ENCODE measurements at places on chromosomes 11 and 22. TPM values are rescaled to one million over a fixed set of nuclear protein-coding genes. Genes with fewer than 3 reads are reported as not detected.

- no peak for DNase-seq
Measured at GRCh38 chr11:23404225-23405160, 544.2 kb upstream of the CCDC179 start.

DNA sequence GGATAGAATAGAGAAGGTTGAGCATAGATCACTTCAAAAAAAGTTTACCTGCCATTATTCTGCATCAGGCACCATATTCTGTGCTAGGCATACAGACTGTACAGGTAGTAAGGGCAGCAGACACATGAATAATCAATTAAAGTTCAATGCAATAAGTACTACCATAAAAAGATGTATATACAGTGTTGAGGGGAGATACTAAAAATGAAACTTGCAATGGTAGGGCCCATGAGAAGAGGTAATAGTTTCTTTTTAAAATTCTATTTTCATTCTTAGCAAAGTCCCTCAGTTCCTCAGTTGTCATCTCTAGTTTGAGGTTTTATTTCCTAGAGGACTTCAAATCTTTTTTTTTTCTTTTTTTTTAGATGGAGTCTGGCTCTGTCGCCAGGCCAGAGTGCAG is 819.9 kb downstream of the FAM181B start:
- no peak for DNase-seq

DNA sequence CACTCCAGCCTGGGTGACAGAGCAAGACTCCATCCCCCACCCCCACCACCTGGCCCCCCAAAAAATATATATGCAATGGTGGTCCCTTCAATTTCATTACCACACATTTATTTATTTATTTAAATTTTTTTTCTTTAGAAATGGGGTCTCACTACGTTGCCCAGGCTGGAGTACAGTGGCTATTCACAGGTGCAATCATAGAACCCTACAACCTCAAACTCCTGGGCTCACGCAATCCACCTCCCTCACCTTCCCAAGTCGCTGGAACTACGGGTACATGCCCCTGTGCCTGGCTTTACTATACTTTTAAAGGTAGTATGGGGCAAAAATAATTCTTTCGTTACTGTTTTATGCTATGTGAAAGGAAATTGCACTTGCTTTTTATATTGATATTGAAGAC is 50.9 kb upstream of the EP300 start:
- DNase-seq: no peak

GRCh38 chr22:41833369-41834004 is 582 bp downstream of the SREBF2 start:
- DNase-seq: no peak

GRCh38 chr11:113651023-113651422 is 55.1 kb downstream of the TMPRSS5 start:
- no peak for DNase-seq

- DNase-seq: no peak
Measured at GRCh38 chr11:45341372-45341771, 55.2 kb upstream of the SYT13 start.

- DNase-seq: peak; percentile 38
Measured at GRCh38 chr11:102564110-102564509, 33.6 kb upstream of the MMP7 start.

GRCh38 chr11:6323291-6323905 is 3.1 kb upstream of the CAVIN3 start:
- no peak for DNase-seq

DNA sequence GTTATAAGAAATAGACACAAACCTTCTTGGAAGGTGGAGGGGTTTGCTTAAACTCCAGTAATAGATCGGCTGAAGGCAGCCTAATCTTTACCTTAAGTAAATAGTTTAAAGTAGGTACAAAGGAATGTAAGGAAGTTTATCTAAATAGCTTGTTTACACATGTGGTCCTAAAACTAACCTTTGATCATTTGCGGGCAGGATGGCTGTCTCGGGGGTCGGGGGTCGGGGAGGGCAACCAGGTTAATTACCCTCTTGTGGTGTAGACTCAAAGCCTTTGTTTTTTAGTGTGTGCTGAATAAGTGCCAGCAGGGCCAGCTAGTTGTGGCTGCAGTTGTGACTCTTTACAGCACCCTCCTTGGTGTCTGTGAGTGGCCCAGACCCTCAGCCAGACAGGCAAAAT is 256.9 kb upstream of the SESN3 start:
- DNase-seq: no peak

- DNase-seq: no peak
Measured at GRCh38 chr22:48840112-48840949, 987.3 kb downstream of the BRD1 start.

- no peak for DNase-seq
Measured at GRCh38 chr11:126410649-126411048, 55.2 kb downstream of the ST3GAL4 start.

- DNase-seq: no peak
Measured at GRCh38 chr11:131734871-131735270, 364.5 kb downstream of the NTM start.

- no peak for DNase-seq
Measured at GRCh38 chr11:64176751-64177150, 9.2 kb upstream of the STIP1 start.

- DNase-seq: no peak
Measured at GRCh38 chr11:71338801-71339395, 86.5 kb upstream of the SHANK2 start.

DNA sequence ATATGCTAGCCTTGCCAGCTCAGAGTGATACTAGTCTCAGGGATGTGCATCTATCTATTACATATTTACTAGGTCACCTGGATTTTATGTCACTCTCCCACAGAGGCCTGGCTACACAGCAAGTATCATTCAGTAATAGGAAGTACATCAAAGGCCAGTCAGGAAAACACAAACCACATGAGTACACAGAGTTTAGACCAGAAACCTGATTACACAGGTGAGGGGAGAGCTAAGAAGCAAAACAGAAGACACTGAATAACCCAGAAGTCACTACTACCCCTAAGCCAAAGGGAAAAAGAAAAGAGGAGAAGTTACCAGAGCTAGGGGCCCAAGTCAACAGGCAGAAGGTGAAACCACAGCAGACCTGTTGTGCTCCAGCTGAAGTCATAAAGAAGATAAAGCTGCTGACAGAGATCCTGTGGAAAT is 13.3 kb downstream of the LPXN start:
- DNase-seq: no peak

GRCh38 chr11:66360406-66361073 is 11.0 kb downstream of the SLC29A2 start:
- no peak for DNase-seq

- DNase-seq: peak; percentile 98
Measured at GRCh38 chr11:9905960-9906791, 242.3 kb downstream of the SWAP70 start.

- DNase-seq: no peak
Measured at GRCh38 chr11:108804511-108804910, 139.6 kb downstream of the DDX10 start.

- no peak for DNase-seq
Measured at GRCh38 chr11:33478111-33478573, 221.0 kb downstream of the HIPK3 start.

DNA sequence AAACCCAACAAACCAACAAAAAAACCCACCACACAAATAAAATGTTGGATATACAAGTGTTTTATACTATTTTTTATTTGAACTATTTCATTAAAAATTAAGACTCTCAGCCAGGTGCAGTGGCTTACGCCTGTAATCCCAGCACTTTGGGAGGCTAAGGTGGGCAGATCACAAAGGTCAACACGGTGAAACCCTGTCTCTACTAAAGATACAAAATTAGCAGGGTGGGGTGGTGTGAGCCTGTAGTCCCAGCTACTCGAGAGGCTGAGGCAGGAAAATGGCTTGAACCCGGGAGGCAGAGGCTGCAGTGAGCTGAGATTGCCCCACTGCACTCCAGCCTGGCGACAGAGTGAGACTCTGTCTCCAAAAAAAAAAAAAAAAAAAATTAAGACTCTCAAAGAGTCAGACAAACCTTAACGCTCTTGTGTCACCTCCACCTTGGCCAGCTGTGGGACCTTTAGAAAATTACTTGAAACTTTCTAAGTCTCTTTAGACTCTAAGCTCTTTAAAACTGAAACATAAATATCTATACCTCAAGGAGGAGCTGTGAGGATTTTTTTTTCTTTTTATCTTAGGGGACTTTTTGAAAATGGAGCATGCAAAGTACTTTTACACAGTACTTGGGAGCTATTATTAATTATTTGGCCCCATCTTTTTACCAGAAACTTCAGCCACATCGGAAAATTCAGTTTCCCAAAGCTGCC is 68.4 kb upstream of the CLNS1A start:
- no peak for DNase-seq

GRCh38 chr11:122115524-122116379 is at the start of gene BLID:
Gene BLID (minus strand): TSS chr11:122116215. CDS start chr11:122115922, 293 bp downstream.
- DNase-seq: no peak

DNA sequence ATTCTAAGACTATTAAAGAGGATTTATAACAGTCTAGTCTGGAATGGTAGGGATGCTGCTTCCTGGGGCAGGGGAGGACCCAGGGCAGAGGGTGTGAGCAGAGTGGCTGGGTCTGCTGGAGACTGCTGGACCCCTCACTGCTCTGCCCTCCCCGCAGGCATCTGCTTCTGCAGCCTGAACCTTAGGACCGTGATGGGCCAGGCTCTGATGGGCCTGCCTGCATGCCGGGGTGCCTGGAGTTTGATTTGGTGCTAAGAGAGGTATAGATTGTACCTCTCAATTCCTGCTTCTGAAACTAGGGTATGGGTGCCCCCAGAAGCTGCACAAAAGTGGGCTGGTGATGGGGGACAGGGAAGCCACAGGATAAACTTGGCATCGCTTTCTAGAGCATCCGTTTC is 54.9 kb downstream of the CD82 start:
- no peak for DNase-seq

GRCh38 chr11:42012271-42012670 is 552.8 kb upstream of the LRRC4C start:
- DNase-seq: no peak

DNA sequence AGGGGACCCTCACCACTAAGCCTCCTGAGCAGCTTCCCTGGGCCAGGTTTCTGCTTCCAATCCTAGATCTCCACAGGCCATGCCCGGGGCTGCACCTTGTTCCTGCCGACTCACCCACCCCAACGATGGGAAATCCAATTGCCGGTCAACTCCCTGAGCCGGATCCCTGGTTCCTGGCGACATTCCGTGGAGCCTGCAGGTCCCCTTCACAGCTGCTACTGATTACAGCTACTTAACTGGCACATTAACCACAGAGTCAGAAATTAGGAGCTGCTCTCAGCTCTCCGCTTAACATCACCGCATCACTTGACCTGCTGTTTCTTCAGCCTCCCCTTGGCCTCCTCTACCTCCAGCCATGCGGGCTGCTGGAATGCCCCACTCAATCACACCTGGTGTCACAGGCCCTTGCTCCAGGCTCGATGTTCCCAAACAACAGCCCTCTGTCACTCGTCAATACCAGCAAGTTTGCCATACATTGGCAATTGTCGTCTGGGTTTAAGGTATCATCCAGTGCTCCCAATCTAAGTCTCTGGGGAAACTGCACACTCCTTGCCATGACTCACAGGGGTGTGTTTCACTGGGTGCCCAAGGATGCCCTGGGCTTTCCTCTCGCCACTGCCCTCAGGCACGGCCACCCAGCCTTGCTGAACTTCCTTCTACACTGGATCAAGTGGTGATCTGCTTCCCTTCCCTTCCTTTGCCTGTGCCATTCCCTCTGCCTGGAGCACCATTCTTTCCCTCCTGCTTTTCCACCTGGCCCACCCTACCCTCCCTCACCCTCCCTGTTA is 181.0 kb downstream of the MN1 start:
- no peak for DNase-seq

DNA sequence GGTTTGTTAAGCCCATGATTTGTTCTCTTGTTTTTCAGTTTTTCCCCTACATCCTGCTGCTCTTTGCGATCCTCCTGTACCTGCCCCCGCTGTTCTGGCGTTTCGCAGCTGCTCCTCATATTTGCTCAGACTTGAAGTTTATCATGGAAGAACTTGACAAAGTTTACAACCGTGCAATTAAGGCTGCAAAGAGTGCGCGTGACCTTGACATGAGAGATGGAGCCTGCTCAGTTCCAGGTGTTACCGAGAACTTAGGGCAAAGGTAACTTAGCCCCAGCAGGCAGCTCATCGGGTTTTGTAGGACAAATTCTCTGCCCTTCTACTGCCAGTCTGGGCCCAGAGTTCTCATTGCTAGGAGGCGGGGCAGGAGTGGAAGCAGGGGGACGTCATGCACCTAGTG is 49.7 kb downstream of the PANX1 start:
- DNase-seq: no peak

- DNase-seq: no peak
Measured at GRCh38 chr22:48531761-48532435, 1295.8 kb downstream of the BRD1 start.

GNAZ gene
- polyA plus RNA-seq: 12.6 TPM

TRIM51 gene
- polyA plus RNA-seq: not detected

TRPC6 gene
- polyA plus RNA-seq: 8.2 TPM

TBX1 gene
- not detected for polyA plus RNA-seq

HPX gene
- 0.82 TPM for polyA plus RNA-seq

GGA1 gene
- polyA plus RNA-seq: 22.5 TPM

LRRC75B gene
- polyA plus RNA-seq: 3.2 TPM
